ENCODE measurements at places on chromosomes 2 and 18.

GRCh38 chr2:236395067-236395466, 130.9 kb upstream of the ASB18 start:
- DNase-seq, result no peak

GRCh38 chr2:86189782-86190416, 5.4 kb downstream of the IMMT start:
- DNase-seq, result no peak

DNA sequence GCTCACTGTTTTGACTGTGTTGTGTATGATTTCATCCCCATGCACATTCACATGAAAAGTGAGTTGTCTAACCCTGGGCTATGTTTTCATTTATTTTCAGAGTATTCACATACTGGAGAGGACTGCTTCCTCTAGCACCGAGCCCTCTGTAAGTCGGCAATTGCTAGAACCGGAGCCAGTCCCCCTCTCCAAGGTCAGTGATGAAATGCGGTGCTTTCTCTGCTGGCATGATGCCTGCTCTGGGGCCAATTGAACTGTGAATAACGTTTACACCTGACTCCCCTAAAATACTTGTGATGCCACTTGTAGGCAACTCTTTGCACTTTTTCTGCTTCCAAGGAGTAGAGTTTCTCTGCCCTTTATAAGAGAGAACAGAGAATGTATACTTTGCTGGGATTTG, 126.9 kb downstream of the PRKRA start:
- DNase-seq, result no peak

DNA sequence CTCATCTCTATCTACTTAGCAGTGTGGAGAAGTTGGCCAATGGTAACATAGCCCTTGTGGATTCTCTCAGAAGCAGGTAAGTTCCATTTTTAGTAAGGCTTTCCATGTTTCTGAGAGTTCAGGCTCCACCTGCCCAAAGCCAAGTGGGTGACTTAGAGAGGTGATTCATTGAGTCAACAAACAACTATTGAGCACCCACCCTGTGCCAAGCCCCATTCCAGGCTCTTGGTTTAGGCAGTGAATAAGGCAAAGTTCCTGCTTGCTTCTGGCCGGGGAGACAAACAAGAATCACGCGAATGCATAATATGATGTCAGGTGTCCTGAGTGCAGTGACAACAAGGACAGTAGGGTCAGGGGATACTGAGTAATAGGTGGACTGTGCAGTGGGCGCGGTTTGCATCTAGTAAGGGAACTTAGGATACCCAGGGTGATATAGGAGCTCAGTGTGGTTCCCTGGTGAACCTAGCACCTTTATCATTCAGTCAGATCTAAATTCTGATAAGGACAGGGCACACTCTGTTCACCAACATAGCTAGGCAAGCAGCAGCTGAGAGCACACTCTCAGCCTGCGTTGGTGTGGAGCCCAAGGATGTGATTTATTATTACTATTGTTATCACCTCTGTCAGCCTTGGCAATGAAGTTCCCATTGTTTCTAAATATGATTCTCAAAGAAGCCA, 31.7 kb upstream of the KCTD1 start:
- no peak for DNase-seq

DNA sequence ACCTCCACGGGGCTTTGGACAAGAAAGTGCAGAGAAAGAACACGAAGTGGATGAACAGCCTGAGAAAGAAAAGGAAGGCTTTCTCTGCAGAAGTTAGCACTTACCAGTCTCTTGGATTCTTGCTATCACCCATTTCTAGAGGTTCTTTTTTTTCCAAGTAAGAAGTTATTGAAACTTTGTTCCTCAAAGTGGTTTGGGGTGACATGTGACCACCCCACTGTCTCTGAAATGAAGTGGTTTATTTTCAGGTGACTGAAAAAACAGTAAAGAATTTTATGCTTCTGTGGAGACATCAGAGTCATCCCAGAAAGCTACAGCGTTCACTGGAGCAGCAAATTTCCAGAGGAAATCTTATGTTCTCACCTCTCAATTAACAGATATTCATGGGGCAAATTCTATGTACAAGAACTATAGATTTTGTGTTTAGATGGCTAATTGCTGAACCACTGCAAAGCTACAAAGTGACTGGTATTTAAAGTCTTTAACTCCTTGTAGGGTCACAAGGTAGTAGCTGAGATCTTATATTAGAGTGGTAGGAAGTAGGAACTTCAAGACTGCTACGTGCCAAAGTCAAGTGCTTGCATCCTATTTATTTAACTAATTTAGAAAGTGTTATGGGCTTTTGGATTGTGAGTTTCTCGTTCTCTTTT, 267.5 kb downstream of the TGIF1 start:
- no peak for DNase-seq

DNA sequence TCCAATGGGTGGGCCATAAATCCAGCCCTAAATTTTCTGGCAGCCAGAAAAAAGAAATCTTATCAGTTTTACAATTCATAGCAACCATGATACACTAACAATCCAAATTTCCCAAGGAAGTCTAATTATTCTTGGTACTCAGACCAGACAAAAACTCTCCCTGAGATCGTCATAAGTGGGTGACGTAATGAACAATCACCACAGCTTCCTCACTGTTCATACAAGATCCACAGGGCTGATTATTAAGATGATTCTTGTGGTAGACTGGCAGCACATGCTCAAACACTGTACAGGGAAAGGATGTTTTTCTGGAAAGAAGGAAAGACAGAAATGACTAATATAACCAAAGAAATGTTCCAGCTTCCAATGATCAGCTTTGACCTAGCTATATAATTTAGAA, 178.3 kb upstream of the CRIM1 start:
- DNase-seq, result no peak
